Fibroblast of skin of right biceps (primary cell): ENCODE measurements at places on chromosomes 5 and 9.

DNA sequence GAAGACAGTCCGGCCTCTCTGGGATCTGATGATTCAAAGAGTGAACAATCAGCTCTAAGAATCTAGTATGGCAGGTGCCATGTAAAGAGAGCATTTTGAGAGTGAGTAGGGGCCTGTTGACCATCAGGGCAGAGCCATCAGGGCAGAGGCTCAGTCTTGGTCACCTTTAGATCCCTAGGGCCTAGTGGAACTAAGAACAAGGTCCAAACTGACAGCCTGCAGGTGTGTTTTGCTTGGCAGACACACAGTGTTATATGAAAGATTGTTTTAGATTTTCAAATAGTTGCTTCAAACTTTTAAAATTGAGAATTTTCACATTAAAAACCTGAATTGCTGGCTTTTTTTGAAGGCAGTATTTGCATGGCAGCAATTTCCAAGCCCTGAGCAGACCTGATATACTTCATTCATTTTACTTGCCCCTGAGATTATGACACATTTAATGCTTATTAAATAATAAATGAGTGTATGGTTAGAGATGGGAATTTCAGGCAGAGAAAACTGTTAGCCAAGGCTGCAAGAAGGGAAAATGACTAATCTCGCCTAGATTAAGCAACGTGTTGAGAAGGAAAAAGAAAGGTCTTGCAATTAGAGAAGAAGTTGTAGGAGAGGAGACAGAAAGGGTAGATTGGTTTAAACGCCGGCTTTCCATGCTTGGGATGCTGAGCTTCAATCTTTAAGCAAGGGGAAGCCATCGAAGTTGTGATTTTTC lies 279.6 kb downstream of the ARRDC3 start:
- no peak for DNase-seq

DNA sequence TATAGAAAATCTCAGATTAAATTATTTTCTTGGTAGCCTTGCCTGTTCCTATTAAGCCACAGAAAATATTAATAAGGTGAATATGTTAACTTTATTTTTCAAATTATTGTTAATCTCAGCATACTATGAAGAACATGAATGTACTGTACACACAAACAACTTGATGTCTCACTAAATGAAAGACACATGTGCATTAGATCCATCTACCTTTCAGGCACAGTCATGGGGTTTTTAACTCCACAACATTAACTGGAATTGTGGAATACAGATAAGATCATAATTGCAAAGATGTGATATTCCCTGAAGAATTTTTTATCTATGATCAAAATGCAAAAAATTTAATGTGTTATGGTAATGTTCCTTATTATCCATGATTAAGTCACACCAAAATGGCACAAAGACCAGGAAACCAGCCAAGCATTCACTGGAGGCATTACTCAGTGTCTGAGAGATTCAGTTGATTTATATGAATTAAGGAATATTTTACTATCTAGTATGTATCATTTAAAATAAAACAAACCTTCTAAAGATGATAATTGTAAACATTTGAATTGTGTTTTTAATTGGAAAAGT lies 150.0 kb upstream of the VCAN start:
- peak; percentile 82 for DNase-seq

GRCh38 chr9:21679432-21679831 lies 123.0 kb upstream of the MTAP start:
- DNase-seq, result peak; percentile 54

DNA sequence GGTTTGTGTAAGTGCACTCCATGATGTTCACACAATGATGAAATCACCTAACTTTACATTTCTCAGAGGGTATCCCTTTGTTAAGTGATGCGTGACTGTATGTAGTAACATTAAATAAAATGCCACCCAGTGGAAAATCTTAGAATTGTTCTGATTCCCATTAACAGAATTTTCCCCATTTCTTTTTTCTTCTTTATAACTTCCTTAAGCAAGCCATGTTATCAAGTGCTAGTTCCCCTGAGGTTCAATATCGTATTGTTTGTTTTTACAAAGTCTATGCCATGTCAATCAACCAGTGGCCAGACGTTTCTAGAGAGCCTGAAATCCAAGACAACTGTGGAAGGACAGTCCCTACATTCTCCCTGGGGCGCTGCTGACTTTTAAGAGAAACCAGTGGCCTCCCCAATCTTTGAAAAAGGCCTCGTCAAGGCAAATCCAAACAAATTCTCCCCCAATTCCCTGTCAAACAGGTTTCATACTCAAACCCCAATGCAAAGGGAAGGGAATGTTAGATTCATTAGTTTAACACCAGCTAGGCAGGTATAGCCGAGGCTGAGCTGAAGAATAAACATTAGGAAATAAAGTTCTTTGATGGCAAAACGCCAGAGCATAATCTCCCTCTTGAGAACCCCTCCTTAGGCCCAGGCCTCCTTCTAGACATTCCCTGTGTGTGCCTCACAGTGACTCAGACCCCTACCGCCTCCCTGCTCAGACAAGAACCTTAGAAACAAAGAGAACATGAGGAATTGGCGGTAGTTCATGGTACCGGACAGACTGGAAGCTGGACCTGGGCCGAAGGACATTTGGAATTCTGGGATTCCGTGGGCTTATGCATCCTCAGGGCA lies 198.7 kb downstream of the GNA14 start:
- DNase-seq, result peak; percentile 81

- DNase-seq, result no peak
Measured at GRCh38 chr5:7075470-7075869, 320.5 kb upstream of the ADCY2 start.

- DNase-seq, result no peak
Measured at GRCh38 chr5:115381911-115382662, 85.6 kb upstream of the CCDC112 start.
